Hypothalamus (tissue), 51 donors: ENCODE measurements at places on chromosomes 2 and 18.

DNA sequence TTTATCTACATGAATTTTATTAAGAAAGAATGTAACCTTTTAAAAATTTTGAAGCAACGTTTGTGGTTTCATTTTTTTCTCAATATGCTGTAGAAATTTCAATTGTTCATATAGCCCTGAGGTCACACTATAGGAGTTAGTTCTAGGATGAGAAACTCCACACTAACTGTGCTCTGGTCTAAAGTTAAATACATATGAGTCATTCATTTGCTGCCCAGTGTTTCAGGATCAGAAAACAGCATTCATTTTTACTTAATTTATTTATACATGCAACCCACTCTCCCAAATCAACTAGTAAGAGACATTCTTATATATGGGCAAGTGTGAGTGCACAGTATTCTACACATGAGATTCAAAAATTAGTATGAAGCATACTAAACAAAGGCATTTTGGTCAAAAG, 137.9 kb downstream of the DOCK10 start:
- no peak for DNase-seq

DNA sequence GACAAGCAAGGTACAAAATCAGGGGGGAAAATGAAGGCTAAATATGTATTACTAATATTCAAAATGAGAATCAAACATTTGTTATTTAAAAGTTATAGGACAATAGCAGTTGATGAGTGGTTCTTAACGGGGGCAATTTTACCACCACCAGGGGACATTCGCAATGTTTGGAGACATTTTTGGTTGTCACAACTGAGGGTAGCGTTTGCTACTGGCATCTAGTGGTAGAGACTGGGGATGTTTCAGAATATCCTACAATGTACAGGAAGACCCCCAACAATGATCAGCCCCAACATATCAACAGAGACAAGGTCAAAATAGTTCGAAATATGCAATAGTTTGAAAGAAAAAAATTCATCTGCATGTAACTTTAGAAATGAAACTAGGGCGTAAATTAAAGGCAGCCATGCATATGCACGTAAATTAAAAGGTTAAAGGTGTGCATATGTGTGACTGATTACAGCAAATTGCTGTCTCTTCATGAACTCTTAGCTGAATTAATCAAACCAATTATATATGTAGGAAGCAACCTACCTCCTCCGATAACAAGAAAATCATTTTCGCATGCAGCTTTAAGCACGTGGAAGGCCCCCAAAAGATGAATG, 61.2 kb upstream of the CUL3 start:
- no peak for DNase-seq

GRCh38 chr2:173997269-173997668, 32.1 kb upstream of the SP3 start:
- DNase-seq: peak; percentile 10

- no peak for DNase-seq
These were observed 245.4 kb downstream of the METTL4 start for GRCh38 chr18:2325933-2326332.

DNA sequence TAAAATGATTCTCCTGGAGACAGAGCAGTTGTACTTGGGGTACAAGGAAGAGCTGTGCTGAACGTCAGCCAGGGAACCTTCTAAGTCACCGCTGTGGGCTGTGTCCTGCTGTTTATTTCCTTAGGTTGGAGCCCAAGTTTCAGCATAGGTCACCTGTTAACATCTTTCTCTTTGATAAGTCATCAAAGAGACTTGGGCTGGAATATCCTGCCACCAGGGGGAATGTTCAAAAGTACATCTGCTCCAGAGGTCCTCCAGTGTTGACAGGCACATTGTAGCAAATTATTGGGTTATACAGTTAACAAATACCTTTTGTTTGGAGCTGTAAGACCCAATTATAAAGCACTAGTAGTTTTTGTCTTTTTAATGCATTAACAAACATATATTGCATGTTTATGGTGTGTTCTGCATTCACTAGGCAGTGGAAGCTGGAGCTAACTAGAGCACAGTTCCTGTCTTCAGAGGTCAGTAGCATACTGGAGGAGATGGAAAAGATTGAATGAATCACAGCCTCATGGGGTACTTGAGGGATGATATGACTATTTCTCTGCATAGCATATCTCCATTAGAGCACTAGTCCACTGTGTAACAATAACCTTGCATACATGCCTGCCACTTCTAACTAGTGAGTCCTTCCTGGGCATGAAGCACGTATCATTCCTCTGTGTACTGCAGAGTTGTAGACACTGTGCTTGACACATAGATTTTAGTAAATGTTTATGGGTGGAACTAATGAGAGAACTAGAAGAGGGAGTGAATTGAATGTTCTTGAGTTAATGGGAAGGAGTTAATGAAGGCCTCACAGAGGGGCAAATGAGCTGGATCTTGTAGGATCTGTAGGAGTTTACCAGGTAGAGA, 182.1 kb downstream of the AGAP1 start:
- no peak for DNase-seq

DNA sequence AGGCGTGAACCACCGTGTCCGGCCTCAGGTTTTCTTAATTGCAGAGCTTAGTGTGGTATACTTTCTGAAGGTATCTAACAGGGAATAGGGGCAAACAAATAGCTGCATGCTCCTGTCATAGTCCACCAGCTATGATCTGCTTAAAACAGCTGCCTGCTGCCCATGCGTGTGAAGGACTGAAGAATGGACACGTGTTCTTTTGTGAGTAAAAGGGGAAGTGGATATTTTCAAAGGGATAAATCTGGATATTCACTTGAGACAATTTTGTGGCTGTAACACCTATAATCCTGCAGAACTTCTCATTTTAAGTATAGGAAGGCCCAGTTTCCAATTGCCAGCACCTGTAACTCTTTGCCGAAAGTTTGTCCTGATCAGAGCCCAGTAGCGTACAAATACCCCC, 44.7 kb downstream of the TRPM8 start:
- DNase-seq: no peak

GRCh38 chr2:196555726-196556125, 83.8 kb upstream of the CCDC150 start:
- DNase-seq: no peak
